ENCODE measurements at places on chromosomes 13 and 19. TPM values are rescaled to one million over a fixed set of nuclear protein-coding genes. Genes with fewer than 3 reads are reported as not detected.

CCDC169 gene
- total RNA-seq, result 0.23 TPM

IL11 gene
- total RNA-seq, result 0.32 TPM

DNA sequence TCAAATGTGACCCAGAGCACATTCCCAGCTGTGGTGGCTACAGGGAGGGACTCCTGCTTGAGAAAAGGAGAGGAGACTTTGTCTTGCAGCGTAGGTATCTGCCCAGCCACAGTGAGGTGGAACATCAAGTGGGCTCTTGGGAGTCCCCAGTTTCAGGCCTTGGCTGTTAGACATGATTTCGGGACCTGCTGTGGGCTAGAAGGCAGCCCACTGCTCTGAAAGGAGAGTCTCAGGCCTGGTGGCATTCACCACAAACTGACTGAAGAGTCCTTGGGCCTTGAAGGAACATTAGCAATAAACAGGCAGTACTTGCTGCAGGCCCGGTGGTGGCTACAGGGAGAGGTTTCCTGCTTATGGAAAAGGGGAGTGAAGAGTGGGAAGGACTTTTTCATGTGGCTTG lies 61.8 kb upstream of the TEX29 start:
- H3K27me3 ChIP-seq, result no peaks in the 10 kb centered on the region
- H3K27ac ChIP-seq, result no peak overlapping the region
- peaks cover 69% of the 10 kb centered on the region for H3K36me3 ChIP-seq
- H3K4me1 ChIP-seq, result peaks cover 7% of the 10 kb centered on the region

DNA sequence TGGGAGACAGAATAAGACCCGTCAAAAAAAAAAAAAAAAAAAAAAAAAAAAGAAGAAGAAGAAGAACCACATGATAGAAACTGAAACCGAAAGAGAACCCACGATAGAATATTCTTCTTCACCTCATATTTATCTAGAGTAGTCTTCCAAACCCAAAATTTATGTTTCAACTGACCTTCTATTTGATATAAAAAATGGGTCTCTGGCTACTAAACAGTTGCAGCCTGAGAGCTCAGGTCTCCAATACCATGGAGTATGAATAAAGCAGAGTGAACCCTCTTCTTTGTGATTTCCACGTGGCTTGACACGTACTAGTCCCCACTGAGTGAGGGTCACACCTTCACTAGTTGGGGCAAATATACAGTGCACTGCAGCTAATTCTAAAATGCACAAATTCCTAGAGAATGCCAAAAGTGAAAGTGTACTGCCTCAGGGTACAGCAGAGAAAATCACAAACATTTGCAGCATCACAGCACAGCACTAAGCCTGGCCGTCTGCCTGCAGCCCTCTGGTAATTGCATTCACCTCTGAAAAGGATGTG lies 30.8 kb upstream of the RFC3 start:
- H3K4me1 ChIP-seq, result peaks cover 17% of the 10 kb centered on the region
- H3K36me3 ChIP-seq, result no peaks in the 10 kb centered on the region
- DNase-seq, result no peak
- peak overlapping the region; percentile 63 for H3K4me3 ChIP-seq
- no peak overlapping the region for H3K27ac ChIP-seq

GRCh38 chr13:113607056-113607888 lies 22.7 kb downstream of the TFDP1 start:
- DNase-seq, result no peak
- no peak overlapping the region for H3K4me3 ChIP-seq
- H3K27me3 ChIP-seq, result no peaks in the 10 kb centered on the region
- peaks cover 5% of the 10 kb centered on the region for H3K4me1 ChIP-seq

Data from activated T-helper 2 cell treated with anti-CD3 and anti-CD28 coated beads, Interferon-gamma antibody, Interleukin-2, Interleukin-4, amounts not matched to agents 10 μg/mL and 5 μg/mL and 100 μg/mL, durations not matched to agents 14 hours and 24 hours and 36 hours (primary cell).